Amniotic stem cell (primary cell): ENCODE measurements at places on chromosomes 3 and 15.

GRCh38 chr15:63080634-63081250 is 38.2 kb downstream of the TPM1 start:
- DNase-seq, result no peak

- DNase-seq, result no peak
Measured at GRCh38 chr3:171797265-171797679, 13.0 kb downstream of the PLD1 start.

DNA sequence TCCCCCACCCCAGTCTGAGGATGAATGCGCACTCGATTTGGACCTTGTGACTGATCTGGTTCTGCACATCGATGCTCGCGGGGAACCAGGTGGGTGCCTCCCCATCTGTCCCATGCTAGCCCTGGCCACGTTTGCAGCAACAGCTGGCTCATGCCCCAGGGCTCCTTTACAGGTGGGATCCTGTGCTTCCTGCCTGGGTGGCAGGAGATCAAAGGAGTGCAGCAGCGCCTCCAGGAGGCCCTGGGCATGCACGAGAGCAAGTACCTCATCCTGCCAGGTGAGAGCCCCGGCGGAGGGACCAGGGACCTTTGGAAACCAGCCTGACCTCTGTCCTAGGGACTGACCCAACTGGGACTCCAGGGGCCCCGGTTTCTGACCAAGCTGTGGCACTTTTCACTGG is 44.3 kb downstream of the DHX30 start:
- no peak for DNase-seq

DNA sequence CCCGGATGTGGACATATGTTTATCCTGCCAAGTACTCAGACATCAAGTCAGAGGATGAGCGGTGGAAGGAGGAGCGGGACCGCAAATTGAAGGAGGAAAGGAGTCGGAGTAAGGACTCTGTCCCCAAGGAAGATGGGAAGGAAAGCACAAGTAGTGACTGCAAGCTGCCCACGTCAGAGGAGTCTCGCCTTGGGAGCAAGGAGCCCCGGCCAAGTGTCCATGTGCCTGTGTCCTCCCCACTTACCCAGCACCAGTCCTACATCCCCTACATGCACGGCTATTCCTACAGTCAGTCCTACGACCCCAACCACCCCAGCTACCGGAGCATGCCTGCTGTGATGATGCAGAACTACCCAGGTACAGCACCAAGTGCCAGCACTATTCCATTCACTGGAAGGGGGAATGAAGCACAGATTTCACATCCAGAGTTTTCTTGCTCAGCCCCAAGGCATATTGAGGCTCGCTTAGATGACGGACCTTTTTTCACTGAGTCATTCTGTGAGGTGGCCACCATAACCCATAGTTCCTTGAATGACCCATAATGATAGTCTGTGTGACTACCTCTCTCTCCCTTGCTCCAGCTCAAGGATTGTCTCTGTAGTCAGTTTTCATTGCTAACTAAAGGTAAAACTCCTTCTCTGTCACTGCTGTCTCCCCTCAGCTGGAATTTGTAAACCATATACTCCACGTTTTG is 97.1 kb downstream of the RBPMS2 start:
- DNase-seq, result no peak

DNA sequence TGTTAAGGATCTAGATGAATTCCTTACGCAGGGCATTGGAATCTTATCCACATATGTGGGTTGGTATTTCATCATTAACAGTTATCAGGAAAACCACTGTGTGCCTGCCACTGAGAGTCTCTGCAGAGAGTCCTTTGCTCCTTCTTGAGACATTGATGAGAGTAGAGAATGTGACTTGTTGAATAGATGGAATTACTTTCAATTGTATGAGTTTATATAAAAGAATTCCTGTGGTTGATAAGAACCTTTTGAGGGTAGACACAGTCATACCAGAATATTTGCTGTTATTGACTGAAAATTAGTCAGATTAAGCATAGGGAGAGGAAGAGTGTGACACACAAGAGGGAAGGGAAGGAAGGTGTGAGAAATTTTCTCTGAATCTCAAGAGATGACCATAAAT is 30.8 kb downstream of the ARHGEF26 start:
- DNase-seq, result no peak

GRCh38 chr3:139523718-139524117 is 15.8 kb downstream of the RBP1 start:
- DNase-seq, result no peak

DNA sequence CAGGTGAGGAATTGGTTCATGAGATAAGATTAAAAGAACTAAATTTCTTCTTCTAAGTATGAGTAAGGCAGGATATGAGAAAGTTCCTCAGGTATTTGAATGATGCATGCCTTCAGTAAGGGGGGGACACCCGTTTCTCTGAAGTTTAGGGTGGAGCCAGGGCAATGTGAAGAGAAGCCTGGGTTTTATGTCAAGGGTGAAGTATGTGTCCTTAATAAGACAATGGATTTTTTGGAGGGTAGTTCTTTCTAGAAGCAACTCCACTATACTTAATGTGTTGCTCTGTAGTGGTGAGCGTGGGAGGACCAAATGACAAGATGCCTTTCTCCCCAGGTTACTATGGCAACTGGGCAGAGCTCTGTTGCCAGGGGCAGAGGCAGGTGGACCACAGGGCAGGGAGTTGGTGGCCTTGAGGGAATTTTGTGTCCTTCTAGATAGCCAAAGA is 44.0 kb downstream of the PHLDB2 start:
- no peak for DNase-seq

DNA sequence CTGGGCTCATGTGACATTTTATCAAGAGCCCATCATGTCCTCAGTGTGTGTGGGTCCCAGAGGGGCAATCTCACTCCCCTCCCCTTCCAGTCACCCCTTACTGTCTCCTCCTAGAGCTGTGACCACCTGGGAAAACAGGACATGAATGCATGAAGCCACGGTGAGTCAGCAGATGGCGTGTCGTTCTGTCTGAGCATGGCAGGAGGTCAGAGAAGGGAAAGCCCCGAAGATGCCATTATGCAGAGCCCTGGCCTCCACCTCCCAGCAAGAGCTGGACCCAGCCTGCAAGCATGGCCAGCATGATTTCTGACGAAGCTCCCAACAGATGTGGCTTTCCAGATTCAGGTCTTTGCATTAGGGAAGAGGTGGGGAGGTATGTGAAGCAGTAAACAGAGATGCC is 118.5 kb downstream of the TLE3 start:
- DNase-seq, result no peak

DNA sequence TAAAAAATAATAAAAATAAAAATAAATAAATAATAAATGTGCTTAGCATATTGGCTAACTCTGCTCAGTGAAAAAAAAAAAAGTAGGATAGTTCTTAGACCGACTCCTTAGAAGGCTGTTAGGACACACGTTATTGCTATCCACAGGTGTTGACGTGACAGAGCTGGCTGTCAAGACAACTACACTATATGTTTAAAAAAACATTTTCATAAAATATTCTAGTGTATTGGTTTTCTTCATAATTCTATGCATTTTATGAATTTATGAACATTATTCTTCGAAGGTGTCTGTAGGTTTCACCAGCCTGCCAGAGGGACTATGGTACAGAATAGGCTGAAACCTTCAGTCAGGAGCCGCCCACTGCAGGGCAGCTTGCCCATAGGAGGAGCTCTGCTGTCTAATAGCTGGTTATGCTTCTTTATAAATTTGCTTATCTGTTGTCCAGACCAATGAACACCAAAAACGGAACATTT is 9.2 kb downstream of the TM4SF1 start:
- no peak for DNase-seq

DNA sequence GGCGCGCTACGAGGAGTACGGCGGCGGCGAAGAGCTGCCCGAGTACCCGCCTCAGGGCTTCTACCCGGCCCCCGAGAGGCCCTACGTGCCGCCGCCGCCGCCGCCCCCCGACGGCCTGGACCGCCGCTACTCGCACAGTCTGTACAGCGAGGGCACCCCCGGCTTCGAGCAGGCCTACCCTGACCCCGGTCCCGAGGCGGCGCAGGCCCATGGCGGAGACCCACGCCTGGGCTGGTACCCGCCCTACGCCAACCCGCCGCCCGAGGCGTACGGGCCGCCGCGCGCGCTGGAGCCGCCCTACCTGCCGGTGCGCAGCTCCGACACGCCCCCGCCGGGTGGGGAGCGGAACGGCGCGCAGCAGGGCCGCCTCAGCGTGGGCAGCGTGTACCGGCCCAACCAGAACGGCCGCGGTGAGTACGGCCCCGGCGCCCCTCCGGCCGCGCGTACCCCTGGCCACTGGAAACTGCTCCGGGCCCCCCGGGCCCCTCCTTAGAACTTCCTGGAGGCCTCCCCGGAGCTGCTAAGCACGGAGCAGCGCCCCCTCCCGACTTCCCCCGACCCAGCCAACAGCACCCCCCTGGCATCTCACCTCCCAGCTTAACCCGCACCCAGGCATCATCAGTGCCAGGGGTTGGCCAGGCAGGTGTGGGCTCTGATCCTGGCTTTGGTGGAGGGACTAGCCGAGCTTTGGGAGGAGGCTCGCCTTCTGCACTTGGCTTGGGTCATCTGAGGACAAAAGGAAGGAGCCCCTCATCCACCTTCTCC is 1.4 kb downstream of the LOXL1 start:
- DNase-seq, result peak; percentile 26

DNA sequence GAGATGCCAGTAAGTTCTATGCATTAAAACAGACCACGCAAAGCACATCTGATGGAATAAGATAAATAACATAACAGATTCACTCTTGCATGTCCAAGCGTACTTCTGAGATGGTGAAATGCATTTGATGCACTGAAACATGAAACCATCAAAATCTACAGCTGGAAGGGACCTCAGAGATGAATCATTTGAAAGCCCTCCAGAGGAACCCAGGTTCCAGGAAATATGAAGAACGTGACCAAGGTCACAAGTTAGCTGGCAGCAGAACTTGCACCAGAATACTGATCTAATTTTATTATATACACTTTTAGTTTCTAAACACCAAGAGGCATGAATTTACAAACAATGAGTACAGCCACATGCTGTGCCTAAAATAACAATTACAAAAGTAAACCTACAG is 957.1 kb downstream of the FHIT start:
- DNase-seq, result no peak

GRCh38 chr15:65421360-65422215 is 1.2 kb downstream of the IGDCC4 start:
- DNase-seq, result peak; percentile 46

DNA sequence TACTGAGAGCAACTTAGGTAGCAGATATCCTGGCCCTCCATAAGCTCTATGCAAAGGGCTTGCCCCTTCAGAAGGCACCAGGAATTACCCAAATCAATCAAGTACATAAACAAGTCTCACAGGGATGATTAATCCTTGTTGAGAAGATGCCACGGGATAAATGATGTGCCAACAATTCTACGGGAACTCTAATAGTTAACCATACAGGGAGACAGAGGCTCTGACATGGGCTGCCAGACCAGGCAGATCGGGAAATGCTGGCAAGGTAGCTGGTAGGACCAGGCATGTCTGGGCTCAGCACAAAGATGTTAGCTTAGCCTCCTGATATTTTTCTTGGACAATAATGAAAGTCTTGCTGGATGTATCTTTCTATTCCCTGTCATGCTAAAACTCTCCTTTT is 249.3 kb upstream of the THBS1 start:
- DNase-seq, result no peak

- DNase-seq, result peak; percentile 30
Measured at GRCh38 chr3:177746337-177746933, 549.2 kb upstream of the TBL1XR1 start.

DNA sequence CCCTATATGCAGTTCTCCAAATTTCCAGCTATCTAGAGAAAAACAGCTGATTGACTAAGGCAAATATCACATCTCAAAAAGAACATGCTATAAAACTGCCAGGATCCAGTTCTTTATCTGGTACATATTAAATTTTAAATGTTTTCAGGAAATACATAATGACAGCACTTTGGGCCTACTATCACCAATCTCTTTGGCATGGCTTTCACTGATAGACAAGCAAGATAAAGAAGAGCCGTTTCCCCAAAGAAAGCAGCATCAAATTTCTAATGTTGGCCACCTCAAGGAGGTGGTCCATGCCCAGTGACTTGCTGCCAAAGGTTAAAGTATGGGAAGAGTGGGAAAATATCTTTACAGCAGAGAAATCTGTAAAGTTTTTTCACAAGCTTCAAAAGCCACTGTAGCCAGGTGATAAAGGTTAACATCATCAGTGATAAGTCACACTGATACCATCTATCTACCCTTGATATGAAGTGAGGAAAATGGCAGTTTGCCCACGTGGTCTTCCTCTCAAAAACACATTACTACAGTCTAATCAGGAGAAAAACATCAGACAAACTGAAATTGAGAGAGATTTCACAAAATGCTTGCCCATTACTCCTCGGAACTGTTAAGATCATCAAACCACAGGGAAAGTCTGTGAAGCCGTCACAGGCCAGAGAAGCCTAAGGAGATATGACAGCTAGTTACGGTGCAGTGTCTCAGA is 46.4 kb upstream of the C15orf61 start:
- DNase-seq, result no peak

DNA sequence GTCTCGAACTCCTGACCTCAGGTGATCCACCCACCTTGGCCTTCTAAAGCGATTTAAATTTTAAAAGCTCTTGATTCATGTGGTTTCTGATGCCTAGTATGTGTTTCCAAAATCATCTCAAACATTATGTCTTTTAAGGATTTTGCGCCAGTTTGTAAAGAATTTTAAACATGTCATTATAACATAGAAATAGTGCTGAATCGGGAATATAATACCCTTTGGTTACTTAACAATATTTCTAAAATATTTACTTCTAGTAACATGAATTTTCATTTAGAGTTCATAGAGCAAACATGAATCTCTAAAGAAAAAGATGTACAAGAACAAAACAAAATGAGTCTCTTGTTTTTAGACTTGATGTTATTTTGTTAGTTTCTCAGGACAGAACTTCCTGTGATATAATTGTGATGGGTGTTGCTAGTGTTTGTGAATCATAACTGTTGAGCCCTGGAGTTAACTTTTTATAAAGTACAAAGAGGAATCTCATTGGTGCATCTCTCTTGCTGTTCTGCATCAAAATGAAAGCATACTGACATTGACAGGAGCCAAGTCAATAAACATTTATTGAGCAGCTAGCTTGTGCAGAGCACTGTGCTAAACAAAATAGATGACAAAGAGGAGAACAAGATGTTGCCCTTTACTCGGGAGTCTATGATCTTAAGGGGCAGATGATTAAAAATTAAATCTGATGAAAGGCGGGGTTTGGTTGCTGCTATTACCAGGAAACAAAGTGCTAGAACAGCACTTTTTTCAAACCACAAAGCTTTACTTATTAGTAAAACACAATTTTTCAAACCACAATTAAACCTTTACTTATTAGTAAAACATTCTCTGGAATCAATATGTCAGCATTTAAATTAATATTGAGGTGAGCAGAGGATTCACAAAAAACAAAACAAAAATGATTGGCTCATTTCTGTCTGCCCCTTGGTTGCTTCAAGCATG is 73.4 kb downstream of the MME start:
- DNase-seq, result no peak

- DNase-seq, result no peak
Measured at GRCh38 chr3:44340058-44340395, 1.5 kb downstream of the TCAIM start.
